CD8-positive, alpha-beta T cell (primary cell): ENCODE measurements at places on chromosomes 4 and X.

DNA sequence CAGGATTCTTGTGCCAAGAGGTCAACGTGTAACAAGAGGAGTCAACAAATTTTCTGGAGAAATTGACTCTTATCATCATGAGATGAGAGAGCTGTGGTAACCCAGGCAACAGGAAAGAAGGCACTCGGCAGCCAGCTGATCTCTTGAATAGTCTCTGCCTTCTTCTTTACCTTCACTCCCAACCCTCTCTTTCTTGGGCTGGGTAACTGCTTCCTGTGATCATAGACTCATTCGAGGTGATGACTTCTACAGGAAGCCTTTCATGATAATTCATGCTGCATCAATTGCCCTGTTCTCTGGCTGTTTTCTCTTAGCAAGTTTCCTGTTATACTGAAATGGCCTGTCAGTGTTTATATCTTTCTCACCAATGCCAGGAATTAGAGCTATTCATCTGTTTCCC lies 70.8 kb upstream of the FSTL5 start:
- DNase-seq, result no peak

GRCh38 chrX:2549876-2550275 lies 49.1 kb upstream of the DHRSX start:
- no peak for DNase-seq

DNA sequence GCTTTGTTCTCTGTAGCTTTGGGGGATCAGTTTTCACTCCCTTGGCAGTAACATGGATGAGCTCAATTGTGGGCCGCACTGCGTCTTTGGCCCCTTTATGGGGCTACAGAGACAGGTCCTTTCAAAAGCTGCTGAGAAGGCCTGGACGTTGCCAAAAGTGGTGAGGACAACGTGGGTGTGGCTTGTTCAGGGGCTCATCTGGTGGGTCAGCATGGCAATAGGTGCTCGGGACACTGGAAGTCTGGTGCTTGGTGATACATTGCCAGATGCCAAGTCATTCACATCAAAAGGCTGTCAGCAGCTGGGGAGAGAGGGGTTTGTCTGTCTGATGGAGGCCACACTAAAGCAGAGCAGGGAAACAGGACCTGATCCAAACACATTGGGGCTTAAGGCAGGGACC lies 149.8 kb upstream of the EOLA2 start:
- DNase-seq, result no peak

GRCh38 chr4:100742045-100742444 lies 224.2 kb upstream of the EMCN start:
- DNase-seq, result no peak

DNA sequence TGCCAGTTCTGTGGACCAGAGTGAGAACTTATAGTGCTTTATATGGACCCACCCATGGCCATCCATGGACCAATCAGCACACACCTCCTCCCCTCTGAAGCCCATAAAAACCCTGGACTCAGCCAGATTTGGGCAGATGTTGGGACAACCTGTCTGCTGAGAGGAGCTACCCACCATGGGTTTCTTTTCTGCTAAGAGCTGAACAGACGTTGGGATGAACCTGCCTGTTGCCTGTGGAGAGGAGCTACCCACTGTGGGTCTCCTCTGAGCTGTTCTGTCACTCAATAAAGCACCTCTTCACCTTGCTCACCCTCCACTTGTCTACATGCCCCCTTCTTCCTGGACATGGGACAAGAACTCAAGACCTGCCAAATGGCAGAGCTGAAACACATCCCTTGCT lies 9.0 kb upstream of the HSD17B11 start:
- no peak for DNase-seq

GRCh38 chrX:44876086-44876485 lies 3.1 kb downstream of the KDM6A start:
- no peak for DNase-seq

GRCh38 chr4:41957634-41958033 lies 22.4 kb downstream of the TMEM33 start:
- no peak for DNase-seq

- DNase-seq, result no peak
These were observed 44.6 kb upstream of the GYPA start for GRCh38 chr4:144185086-144185485.

- DNase-seq, result no peak
These were observed 20.2 kb upstream of the CDKN2AIP start for GRCh38 chr4:183424109-183424744.

GRCh38 chr4:151833174-151833573 lies 72.4 kb upstream of the GATB start:
- DNase-seq, result no peak

- no peak for DNase-seq
These were observed 281.3 kb downstream of the PPP3CA start for GRCh38 chr4:101065935-101066485.

- no peak for DNase-seq
These were observed 616.9 kb downstream of the FSTL5 start for GRCh38 chr4:161546902-161547301.

DNA sequence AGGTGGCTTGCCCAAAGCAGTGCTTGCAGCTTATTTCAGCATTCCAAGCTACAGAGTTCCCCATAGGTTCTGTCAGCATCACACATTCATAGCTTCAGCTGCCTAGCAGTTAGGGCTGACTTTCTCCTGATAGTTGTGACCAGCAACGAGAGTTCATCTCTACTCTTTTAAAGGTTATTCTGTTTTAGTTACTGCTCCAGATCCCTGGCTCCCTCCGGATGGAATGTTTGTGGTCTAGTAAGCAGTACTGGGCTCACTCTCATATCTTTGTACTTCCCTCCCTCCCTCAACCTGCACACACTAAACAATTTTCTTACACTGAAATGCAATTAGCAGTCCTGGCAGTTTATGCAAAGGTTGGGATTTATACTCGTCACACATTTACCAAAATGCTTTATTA lies 43.9 kb downstream of the PTTG2 start:
- no peak for DNase-seq

GRCh38 chrX:118536687-118537461 lies 41.3 kb downstream of the DOCK11 start:
- DNase-seq, result peak; percentile 1

DNA sequence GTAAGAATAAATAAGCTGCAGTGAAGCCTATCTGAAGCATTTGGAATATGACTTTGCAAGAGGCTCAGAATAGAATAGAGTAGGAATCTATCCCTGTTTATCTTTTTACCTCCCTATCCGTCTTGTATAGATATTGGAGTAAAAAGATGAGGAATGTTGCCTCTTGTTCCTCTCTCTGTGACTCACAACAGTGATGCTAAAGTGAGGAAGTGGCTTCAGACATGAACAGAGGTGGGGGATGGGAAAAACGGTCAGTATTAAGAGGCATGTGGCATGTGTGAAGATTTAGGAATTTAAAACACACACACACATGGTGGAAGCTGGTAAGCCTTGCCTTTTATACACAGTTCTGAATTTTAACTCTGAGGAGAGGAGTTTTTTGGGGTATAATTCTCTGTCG lies 3.8 kb upstream of the DCAF4L1 start:
- DNase-seq, result no peak

DNA sequence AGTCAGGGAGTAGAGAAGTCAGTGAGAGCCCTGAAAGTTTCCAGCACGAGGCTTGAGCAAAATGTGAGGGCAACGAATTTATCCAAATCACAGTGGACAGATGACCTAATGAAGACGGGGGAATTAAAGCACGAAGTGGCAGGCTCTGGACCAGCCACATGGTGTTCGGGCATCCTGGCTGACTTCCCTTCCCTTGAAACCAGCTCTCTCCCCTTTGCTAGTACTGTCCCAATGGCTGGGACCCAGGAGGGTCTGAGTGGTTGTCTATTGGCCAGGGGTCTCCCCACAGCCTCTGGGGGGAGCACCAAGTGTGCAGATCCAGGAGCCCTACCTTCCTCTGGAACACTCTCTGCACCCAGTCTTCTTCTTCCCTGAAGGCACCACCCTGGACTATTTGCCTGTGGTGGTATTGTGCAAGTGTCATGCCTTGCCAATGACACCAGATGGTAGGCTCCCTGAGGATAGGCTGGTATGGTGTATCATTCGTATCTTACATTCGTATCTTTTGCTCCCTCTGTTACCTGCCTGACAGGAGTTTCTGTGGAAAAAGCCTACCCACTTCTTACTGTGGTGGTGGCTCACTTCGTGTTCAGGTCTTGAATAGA lies 2.1 kb downstream of the APLN start:
- no peak for DNase-seq

- no peak for DNase-seq
These were observed 1.7 kb downstream of the EIF1AX start for GRCh38 chrX:20139966-20140365.

DNA sequence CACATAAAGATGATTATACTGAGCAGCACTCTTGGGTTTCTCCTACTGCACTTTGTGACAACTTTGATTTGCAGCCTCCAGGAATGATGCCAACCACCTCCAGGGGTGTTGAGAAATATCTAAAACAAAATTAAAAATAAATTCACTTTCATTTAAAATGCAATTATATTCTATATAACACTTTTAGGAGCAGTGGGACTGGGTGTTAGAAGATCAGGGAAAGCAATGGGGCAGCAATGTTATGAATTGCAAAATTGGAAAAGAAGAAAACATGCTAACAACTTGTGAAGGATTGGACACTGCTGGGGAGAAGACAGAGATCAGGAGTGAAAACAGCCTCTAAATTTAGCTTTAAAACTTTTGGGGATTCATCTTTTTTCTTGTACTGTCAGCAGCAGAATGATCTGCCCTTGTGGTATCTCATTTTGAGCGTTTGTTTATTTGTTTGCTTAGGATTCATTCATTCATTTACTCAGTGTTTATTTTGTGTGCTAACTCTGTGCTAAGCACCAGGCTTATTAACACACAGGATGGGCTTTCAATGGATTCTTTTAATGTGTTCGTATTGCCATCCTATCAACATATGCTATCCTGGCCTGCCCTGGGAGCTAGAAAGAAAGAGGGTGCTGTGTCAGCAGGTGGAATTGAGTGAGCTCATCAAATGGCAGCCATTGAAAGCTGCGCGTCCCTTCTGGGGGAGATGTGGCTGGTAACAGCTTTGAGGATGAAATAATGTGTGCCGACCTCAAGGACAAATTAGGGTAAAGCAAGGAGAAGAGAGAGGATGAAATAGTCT lies 96.5 kb downstream of the FRMPD4 start:
- no peak for DNase-seq

DNA sequence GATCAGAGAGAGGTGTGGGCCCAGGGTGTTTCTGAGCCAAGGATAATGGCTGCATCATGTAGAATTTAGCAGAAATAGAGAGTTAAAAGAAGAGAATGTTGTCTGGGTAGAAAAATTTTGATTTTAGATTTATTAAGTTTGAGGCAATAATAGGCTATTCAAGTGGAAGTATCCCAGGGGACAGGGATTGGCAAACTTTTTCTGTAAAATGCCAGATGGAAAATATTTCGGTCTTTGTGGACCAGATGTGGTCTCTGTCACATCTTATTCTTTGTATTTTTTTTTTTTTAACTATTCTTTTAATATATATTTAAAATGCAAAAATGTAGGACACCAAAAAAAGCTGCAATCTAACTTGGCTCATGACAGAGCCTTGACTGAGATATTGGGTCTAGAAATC lies 33.1 kb downstream of the IL15 start:
- no peak for DNase-seq

- no peak for DNase-seq
These were observed 294.1 kb downstream of the STIM2 start for GRCh38 chr4:27154706-27155105.

DNA sequence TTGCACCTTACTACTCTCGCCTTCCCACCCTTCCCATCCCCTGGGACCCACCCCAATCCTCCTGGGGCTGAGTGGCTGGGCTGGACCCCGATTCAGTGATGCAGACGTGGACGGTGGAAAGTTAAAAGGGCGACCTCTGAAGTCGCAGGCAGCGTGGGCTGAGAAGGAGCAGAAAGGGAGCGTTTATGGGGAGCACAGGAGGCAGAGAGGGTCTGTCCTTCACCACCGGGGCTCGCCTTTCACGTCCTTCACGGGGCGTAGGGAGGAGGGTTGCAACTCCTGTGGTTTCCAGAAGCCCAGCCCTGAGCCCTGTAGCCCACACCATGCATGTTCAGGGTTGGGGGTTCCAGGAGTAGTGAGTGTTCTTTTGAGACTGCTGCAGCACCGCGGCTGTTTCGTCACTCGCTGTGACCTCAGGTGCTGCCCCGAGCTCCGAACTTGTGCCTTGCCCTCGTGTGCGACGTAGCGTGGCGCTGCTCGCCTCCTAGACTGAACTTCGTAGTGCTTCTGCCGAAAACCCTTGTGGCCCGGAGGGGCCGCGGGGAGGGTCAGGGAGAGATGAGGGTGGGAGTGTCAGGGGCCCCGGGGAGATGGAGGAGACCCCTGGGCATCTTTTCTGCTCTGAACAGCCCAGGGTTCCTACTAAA lies 1.6 kb downstream of the NHS start:
- DNase-seq, result no peak
